ENCODE measurements at places on chromosomes 2 and 18.
A peak's percentile ranks its signal among the peaks of the same experiment; 100 is the strongest.

GRCh38 chr2:30112561-30112960 lies 34.2 kb upstream of the YPEL5 start:
- DNase-seq: no peak

DNA sequence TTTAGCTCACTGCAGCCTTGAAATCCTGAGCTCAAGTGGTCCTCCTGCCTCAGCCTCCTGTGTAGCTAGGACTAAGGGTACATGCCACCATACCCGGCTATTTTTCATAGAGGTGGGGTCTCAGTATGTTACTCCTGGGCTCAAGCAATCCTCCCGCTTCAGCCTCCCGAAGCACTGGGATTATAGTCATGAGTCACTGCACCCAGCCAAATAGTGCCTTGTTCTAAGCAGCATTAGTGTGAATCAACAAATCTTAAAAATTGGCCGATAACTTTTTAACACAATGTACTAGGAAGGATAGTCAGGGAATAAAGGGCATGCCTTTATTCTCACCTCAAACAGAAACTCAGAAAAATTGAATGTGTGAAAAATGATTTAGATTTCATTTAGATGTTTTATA lies 51.6 kb downstream of the XRCC5 start:
- DNase-seq: no peak

DNA sequence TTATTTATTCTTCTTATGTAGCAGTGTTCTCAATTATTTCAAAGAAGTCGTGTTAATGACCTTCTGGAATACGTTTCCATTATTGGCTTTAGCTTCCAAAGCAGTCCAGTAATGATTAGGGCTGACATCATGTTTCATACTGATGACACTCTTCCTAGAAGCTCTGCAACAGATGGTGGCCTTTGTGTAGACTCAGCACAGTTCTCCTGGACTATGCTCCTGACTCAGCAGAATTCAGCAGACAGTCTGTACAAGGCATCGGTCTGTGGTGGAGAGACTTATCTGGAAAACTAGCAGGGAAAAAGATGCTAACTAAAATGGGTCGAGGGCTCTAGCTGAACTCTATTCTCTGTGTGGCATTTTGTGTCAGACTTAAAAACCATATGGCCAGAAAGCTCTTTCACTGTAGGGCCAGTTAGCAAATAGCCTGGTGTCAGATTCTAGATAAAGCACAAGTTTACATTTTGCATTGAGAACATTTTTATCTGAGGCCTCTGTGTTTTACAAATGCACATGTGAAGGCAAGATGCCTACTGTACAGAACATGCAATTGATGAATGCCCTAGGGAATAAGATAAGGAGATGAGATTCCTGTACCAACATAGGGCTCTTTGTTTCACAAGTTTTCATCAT lies 35.1 kb downstream of the GULP1 start:
- DNase-seq: peak; percentile 14

- DNase-seq: no peak
Observed at GRCh38 chr18:28736951-28737350, 560.0 kb upstream of the CDH2 start.

DNA sequence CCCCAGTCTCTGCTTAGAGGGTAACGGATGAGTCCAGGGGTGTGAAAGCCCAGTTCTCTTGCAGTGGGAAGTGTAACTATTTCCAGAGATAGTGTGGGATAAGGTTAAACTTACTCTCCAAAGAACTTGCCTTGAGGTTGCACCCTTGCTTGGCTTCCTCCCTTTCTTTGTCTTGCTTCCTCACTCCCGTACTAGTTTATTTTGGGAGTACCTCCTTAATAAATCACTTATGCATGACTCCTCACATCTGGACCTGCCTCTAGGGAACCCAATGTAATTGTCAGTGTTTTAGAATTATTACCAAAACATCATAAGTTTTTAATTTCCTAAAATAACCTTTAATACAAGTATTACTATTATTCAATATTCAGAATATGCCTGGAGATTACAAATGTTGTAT lies 35.2 kb downstream of the CPO start:
- DNase-seq: peak; percentile 74

- DNase-seq: no peak
Observed at GRCh38 chr18:76937597-76937996, 115.2 kb downstream of the ZNF236 start.

GRCh38 chr18:6917072-6917471 lies 187.6 kb downstream of the ARHGAP28 start:
- DNase-seq: no peak

DNA sequence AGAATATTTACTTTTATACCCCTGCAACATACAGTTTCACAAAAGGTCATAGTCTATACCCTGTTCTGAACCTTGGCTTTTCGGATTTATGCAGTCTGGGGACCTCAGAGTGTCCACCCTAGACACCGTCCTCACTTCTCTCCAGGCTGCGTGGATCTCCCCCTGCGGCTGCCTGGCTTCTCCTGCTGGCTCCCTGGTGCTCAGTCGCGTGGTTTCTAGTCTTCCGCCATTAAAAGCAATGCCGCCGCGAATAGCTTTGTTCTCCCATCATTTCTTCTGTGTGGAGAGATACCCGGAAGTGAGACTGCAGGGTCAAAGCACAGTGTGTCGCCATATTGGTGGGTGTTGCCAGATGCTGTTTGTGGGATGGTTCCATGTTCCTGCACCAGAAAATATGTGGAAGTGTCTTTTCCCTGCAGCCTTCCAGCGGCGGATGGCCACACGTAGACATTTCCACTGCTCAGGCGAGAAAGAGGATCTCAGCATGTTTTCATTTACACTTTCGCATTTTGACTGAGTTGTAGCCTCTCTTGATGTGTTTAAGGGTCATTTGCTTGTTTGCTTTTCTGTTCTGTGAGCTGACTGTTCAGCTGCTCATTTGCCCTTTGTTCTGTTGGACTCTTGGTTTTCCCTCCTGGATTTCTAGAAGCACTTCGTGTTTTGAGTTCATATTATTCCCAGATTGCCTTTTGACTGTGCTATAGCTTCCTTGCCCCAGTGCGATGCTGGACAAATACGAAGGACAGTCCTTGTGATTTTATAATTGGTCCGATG lies 22.9 kb upstream of the ASB1 start:
- no peak for DNase-seq
